ENCODE measurements at places on chromosomes 3 and 15. TPM values are rescaled to one million over a fixed set of nuclear protein-coding genes. Genes with fewer than 3 reads are reported as not detected.

DNA sequence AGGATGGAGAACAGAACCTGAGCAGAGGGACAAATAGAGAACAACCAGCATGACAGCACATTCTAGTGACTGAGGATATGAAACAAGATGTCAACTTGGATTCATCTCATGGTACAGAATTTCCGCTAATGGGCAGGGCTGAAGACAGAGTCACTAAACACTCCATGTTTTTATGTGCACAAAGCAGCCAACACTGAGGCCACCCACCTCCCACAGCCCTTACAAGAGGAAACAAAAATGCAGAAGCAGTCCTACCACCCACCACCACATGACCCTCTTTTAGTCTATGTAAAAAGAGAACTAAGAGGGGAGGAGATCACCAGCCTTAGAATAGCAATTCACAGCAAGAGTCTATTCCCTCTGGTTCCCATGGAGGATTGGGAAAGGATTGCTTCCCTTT lies 131.4 kb upstream of the UBE2E2 start:
- no peak for DNase-seq

ZNF860 gene
- polyA plus RNA-seq = 1.9 TPM

DNAH1 gene
- polyA plus RNA-seq = 12.9 TPM

DNA sequence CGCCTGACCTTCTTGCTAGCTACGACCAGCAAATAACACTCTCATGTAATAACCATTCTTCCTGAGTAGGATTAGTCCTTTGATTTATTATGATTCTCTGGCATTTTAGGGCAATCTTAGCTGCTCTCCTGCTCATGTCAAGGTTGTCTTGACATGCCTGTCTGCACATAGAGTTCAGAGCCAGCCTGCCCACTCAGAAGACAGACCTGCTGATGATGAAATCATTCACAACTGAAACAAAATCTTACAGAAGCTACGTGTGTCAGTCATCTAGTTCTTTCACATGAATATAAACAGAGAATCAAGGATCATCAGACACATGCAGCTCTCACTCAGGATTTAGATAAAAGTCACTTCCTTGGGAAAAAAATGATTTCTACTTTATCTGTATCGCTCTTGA lies 173.6 kb upstream of the LYSMD4 start:
- no peak for DNase-seq

SAXO2 gene
- polyA plus RNA-seq = 8.6 TPM

GRCh38 chr15:57614241-57614640 lies 22.5 kb downstream of the MYZAP start:
- DNase-seq = no peak

TM4SF4 gene
- polyA plus RNA-seq = 0.39 TPM

Data from spinal cord (tissue), 10 donors.